Thyroid gland (tissue), 4 donors: ENCODE measurements at places on chromosomes 12 and 14. TPM values are rescaled to one million over a fixed set of nuclear protein-coding genes. Genes with fewer than 3 reads are reported as not detected.

DNA sequence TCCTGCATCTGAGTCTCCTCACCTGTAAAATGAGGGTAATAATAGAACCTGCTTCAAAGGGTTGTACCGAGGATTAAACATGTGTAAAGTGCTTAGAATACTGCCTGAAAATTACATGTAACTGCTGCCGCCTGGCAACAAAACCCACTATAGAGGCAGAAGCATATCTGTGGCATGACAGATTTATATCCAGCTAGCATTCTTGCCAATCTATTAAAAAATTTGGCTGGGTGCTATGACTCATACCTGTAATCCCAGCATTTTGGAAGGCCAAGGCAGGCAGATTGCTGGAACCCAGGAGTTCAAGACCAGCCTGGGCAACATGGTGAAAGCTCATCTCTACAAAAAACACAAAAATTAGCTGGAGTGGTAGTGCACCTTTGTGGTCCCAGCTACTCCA is 16.4 kb upstream of the KSR2 start:
- H3K36me3 ChIP-seq = no peaks in the 10 kb centered on the region
- H3K27ac ChIP-seq = no peak overlapping the region
- no peak for DNase-seq
- H3K27me3 ChIP-seq = no peaks in the 10 kb centered on the region

GRCh38 chr14:56100556-56100955 is 17.7 kb upstream of the PELI2 start:
- DNase-seq = no peak
- no peak overlapping the region for H3K4me3 ChIP-seq
- no peaks in the 10 kb centered on the region for H3K27me3 ChIP-seq
- no peak overlapping the region for H3K27ac ChIP-seq
- no peaks in the 10 kb centered on the region for H3K4me1 ChIP-seq

DNA sequence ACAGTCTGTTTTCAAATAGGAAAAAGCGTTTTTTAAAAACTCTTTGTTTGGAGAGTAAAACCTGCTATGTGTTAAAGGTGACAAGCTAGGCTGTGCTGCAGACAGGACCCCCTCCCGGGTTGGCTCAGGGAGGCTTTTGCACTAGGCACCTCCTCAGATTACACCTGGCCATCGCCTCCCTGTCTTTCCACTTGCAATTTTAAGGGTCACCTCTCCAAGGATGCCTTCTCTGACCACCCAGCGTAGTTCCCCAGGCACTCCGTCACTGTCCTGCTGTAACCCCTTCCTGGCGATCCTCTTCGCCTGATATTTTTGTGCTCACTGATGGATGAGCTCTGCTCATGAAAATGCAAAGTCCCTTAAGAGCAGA is 80.7 kb downstream of the NTF3 start:
- DNase-seq = no peak
- H3K36me3 ChIP-seq = no peaks in the 10 kb centered on the region
- H3K27me3 ChIP-seq = no peaks in the 10 kb centered on the region
- H3K4me1 ChIP-seq = no peaks in the 10 kb centered on the region
- no peak overlapping the region for H3K4me3 ChIP-seq

DNA sequence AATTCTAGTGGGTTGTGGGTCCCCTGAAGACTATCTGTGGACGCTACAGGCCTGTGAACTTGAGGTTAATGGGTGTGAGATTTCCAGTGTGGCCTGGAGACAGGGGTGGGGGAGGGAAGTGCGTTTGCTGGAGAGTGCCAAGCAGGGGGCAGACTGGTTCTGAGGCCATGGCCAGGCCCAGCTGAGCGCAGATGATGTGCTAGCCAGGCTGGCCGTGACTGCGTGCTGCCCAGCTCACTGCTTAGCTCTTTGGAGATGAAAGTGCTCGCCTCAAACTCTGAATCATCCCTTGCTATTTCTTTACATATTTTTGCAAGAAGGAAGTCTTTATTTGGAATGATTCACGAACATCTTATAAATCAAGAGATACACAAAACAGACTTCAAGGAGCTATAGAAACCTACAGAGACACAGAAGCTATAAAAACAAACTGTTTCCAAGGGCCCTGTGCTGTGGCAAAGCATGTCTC is 75.2 kb upstream of the PLEKHG3 start:
- H3K27me3 ChIP-seq = no peaks in the 10 kb centered on the region
- peaks cover 27% of the 10 kb centered on the region for H3K4me1 ChIP-seq
- H3K27ac ChIP-seq = no peak overlapping the region
- no peaks in the 10 kb centered on the region for H3K36me3 ChIP-seq
- no peak overlapping the region for H3K4me3 ChIP-seq

GRCh38 chr14:92998946-92999345 is 76.0 kb downstream of the CHGA start:
- no peak overlapping the region for H3K27ac ChIP-seq
- H3K27me3 ChIP-seq = no peaks in the 10 kb centered on the region
- no peak for DNase-seq
- H3K36me3 ChIP-seq = no peaks in the 10 kb centered on the region
- H3K4me1 ChIP-seq = peaks cover 12% of the 10 kb centered on the region

GRCh38 chr12:52263761-52264434 is 10.5 kb upstream of the KRT86 start:
- H3K4me3 ChIP-seq = no peak overlapping the region
- H3K27me3 ChIP-seq = no peaks in the 10 kb centered on the region
- no peak overlapping the region for H3K27ac ChIP-seq
- H3K4me1 ChIP-seq = no peaks in the 10 kb centered on the region

- H3K27me3 ChIP-seq = no peaks in the 10 kb centered on the region
- no peak overlapping the region for H3K27ac ChIP-seq
- H3K36me3 ChIP-seq = no peaks in the 10 kb centered on the region
- H3K4me3 ChIP-seq = no peak overlapping the region
- no peaks in the 10 kb centered on the region for H3K4me1 ChIP-seq
- DNase-seq = no peak
These were observed 46.8 kb upstream of the PCED1B start for GRCh38 chr12:47032644-47033043.

GRCh38 chr12:94969424-94969823 is 34.1 kb downstream of the NDUFA12 start:
- no peak overlapping the region for H3K4me3 ChIP-seq
- no peaks in the 10 kb centered on the region for H3K27me3 ChIP-seq
- no peak overlapping the region for H3K27ac ChIP-seq
- H3K4me1 ChIP-seq = peaks cover 11% of the 10 kb centered on the region
- DNase-seq = no peak
- H3K36me3 ChIP-seq = no peaks in the 10 kb centered on the region

- no peaks in the 10 kb centered on the region for H3K36me3 ChIP-seq
- no peaks in the 10 kb centered on the region for H3K4me1 ChIP-seq
- no peak overlapping the region for H3K4me3 ChIP-seq
These were observed 20.5 kb downstream of the PPHLN1 start for GRCh38 chr12:42346403-42347002.

DNA sequence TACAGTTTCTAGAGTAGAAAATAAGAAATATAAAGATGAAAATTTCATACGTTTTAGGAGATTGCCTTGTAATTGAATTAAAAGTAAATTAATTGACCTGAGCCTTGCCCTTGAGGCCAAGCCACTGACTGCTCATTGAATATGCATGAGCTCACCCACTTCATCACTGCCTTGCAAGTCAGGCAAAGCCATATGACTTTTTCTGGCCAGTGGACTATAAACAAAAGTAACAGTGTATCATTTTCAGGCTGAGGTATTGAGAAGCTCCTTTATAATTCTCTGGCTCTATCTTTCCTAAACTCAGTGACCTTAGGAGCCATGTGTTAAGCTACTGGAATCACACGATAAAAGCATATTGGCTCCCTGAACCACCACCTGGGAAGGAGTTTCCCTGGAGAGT is 369.3 kb downstream of the NUAK1 start:
- no peaks in the 10 kb centered on the region for H3K36me3 ChIP-seq
- H3K4me1 ChIP-seq = peaks cover 18% of the 10 kb centered on the region
- no peak overlapping the region for H3K4me3 ChIP-seq
- DNase-seq = no peak

DNA sequence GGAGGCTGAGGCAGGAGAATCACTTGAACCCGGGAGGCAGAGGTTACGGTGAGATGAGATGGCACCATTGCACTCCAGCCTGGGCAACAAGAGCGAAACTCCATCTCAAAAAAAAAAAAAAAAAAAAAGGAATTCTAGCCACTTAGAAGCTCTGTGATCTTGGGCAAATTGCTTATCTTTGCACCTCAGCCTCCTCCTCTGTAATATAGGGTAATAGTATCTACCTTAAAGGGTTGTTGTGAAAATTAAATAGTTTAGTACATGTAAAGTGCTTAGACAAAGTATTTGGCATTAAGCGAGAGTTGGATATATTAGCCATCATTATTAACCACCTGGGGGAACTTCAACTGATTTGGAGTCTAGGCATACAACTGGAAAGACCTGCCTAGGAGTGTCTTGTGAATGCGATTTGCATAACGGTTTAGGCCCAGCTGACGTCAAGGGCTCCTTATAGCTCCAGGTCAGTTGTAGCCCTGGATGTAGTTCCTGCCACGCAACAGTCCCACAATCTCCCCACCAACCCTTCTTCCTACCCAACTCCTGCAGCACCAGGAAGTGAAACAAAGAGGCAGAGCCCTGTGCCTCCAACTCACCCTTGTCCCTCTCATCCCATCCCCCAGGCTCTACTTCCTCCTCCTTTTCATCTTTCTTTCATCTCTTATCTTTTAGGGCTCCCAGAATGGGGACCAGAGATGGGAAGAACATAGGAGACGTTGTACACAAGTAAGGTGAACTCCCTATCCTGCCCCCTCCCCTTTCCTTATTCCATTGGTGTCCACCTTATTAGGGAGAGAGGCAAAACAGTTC is 2.1 kb upstream of the IL23A start:
- DNase-seq = no peak
- peaks cover 8% of the 10 kb centered on the region for H3K4me1 ChIP-seq
- no peak overlapping the region for H3K27ac ChIP-seq
- no peaks in the 10 kb centered on the region for H3K27me3 ChIP-seq
- no peaks in the 10 kb centered on the region for H3K36me3 ChIP-seq
- H3K4me3 ChIP-seq = no peak overlapping the region

DNA sequence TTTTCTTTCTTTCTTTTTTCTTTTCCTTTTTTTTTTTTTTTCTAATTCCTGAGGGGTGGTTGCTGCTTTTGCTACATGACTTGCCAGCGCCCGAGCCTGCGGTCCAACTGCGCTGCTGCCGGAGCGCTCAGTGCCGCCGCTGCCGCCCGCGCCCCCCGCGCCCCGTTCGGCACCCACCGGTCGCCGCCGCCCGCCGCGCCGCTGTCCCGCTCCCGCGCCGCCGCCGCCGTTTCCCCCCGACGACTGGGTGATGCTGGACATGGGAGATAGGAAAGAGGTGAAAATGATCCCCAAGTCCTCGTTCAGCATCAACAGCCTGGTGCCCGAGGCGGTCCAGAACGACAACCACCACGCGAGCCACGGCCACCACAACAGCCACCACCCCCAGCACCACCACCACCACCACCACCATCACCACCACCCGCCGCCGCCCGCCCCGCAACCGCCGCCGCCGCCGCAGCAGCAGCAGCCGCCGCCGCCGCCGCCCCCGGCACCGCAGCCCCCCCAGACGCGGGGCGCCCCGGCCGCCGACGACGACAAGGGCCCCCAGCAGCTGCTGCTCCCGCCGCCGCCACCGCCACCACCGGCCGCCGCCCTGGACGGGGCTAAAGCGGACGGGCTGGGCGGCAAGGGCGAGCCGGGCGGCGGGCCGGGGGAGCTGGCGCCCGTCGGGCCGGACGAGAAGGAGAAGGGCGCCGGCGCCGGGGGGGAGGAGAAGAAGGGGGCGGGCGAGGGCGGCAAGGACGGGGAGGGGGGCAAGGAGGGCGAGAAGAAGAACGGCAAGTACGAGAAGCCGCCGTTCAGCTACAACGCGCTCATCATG is 654 bp downstream of the FOXG1 start:
- no peak for DNase-seq
- peaks cover 12% of the 10 kb centered on the region for H3K4me1 ChIP-seq
- peak overlapping the region; percentile 12 for H3K4me3 ChIP-seq
- H3K27me3 ChIP-seq = peaks cover 66% of the 10 kb centered on the region
- H3K36me3 ChIP-seq = no peaks in the 10 kb centered on the region

GRCh38 chr12:20101046-20101445 is 267.3 kb upstream of the PDE3A start:
- no peak overlapping the region for H3K4me3 ChIP-seq
- peaks cover 5% of the 10 kb centered on the region for H3K4me1 ChIP-seq
- H3K27ac ChIP-seq = no peak overlapping the region
- no peaks in the 10 kb centered on the region for H3K27me3 ChIP-seq

DNA sequence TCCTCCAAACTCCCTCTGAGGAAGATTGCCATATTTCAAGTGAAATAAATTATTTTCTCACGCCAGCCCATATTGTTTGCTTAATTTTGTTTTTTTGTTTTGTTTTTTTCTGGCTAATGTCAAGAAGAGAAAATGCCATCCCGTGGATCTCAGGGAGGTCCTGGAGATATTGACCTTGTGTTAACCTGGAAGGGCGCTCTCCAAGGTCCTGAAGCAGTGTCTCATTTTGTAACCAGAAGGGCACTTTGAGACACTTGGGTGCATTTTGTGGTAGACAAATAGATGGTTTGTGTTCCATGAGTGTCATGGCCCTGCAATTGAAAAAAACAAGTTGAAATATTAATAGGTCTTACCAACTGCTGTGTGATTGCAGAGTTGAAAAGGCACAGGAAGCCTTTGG is 268.9 kb downstream of the SUDS3 start:
- no peak overlapping the region for H3K27ac ChIP-seq
- no peaks in the 10 kb centered on the region for H3K36me3 ChIP-seq
- H3K27me3 ChIP-seq = no peaks in the 10 kb centered on the region

DNA sequence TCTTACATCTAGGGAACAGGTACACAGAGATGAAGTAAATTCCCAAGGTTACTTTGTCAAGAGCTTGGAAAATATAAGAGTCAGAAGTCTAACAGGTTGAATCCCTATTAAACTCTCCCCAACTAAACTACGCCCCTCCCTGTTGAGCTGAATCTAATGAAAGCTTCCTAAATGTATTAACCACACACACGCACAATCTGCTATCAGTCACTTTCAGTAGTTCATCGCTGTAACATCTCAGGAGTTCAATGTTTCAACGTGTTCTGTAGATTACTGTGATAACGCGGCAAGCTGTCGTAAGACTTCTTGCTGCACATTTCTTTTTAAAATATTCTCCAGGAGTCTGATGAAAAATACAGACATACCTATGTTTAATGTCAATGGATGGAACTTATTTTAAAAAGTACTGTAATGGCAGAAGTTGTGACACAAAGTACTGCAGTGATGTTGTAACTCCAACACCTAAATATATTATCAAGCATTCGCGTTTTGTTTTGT is 612 bp upstream of the SLC25A3 start:
- no peak for DNase-seq
- no peaks in the 10 kb centered on the region for H3K27me3 ChIP-seq
- H3K4me3 ChIP-seq = no peak overlapping the region
- peak overlapping the region; percentile 100 for H3K27ac ChIP-seq
- peaks cover 8% of the 10 kb centered on the region for H3K36me3 ChIP-seq

- no peaks in the 10 kb centered on the region for H3K36me3 ChIP-seq
- no peaks in the 10 kb centered on the region for H3K4me1 ChIP-seq
- no peak for DNase-seq
- H3K27me3 ChIP-seq = no peaks in the 10 kb centered on the region
These were observed 129.1 kb downstream of the KITLG start for GRCh38 chr12:88451205-88451604.

EIF2S3B gene
- 1.0 TPM for total RNA-seq

APOLD1 gene
- total RNA-seq = 72.7 TPM

THTPA gene
- total RNA-seq = 48.1 TPM

GLIPR1L1 gene
- not detected for total RNA-seq

KIF26A gene
- 6.2 TPM for total RNA-seq

BRF1 gene
- 52.1 TPM for total RNA-seq

CLEC4C gene
- not detected for total RNA-seq

REP15 gene
- total RNA-seq = 1.9 TPM

KRT6C gene
- total RNA-seq = not detected

KRT5 gene
- total RNA-seq = 1.4 TPM

PLD4 gene
- total RNA-seq = not detected

PGF gene
- total RNA-seq = 64.3 TPM

BRMS1L gene
- 10.6 TPM for total RNA-seq
